Right renal pelvis (tissue), 4 donors: ENCODE measurements at places on chromosomes 2 and 18. TPM values are rescaled to one million over a fixed set of nuclear protein-coding genes. Genes with fewer than 3 reads are reported as not detected.

DNA sequence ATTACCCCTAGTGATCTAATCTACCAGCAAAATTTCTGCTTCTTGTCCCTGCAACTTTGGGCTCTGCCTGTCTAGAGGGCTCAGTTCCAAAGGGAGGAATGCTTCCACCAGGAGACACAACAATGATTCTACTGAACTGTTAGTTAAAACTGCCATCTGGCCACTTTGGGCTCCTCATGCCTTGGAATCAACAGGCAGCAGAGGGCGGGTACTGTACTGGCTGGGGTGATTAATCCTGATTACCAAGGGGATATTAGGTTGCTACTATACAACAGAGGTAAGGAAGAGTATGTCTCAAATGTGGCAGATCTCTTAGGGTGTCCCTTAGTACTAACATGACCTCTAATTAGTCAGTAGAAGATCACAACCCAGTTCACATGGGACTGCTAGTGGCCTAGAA is 21.4 kb downstream of the HADHA start:
- no peak for DNase-seq

- no peak for DNase-seq
Observed at GRCh38 chr18:62460851-62461300, 61.9 kb upstream of the ZCCHC2 start.

DNA sequence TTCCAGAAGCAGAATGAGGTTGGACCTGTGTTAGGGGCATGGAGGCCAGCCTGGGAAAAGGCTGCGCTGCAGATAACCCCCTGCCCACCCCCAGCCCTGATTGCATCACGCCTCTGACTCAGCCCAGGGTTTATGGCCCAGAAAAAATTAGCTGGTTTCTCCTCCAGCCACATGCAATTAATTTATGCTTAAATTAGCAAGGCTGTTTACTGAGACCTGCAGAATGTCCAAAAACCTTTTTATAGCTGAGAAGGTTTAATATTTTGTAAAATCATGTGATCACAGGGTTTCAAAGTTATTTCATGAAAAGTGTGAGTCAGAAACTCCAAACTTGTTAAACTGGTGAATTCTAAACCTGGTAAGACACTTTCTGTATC is 123.1 kb upstream of the HDAC4 start:
- DNase-seq = no peak

ZBTB7C gene
- 18.7 TPM for polyA plus RNA-seq

GRCh38 chr18:23716966-23717365 is 27.7 kb downstream of the LAMA3 start:
- DNase-seq = no peak

GRCh38 chr2:69766014-69766413 is 24.1 kb downstream of the ANXA4 start:
- DNase-seq = no peak

- DNase-seq = no peak
Observed at GRCh38 chr2:18219676-18220075, 340.8 kb downstream of the RDH14 start.

GRCh38 chr2:126781206-126781605 is 117.5 kb upstream of the TEX51 start:
- DNase-seq = no peak

GRCh38 chr2:237143676-237144440 is 58.2 kb downstream of the COPS8 start:
- no peak for DNase-seq
